ENCODE measurements at places on chromosomes 6 and 20.

DNA sequence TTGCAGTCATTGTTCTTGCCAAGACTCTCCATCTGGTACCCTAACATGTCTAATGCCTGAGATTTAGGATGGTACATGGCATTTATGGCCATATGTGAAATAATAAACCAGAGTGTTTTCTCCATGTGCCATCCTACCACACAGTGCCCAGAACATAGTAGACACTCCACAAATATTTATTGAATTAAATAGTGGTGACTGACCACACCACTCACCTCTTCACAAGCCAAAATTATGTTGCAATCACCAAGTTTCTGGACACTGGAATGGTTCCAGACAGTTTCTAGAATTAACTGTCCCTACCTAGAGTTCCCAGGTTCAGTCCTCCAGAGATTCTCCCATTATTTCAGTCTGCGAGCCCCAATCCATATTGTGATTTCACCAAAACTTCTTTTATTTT, 427.3 kb downstream of the KIF16B start:
- no peak for DNase-seq

- DNase-seq, result no peak
Measured at GRCh38 chr6:95352064-95352795, 225.1 kb upstream of the MANEA start.

- no peak for DNase-seq
Measured at GRCh38 chr20:11229772-11230171, 556.0 kb upstream of the JAG1 start.

- no peak for DNase-seq
Measured at GRCh38 chr6:158000530-158001307, 19.1 kb downstream of the SYNJ2 start.

- DNase-seq, result no peak
Measured at GRCh38 chr20:44176833-44177534, 10.0 kb downstream of the JPH2 start.
